Epithelial cell of prostate (primary cell): ENCODE measurements at places on chromosomes 4 and X.

- no peak for DNase-seq
Observed at GRCh38 chr4:5592272-5592671, 116.1 kb downstream of the EVC2 start.

GRCh38 chr4:39712819-39713607 is 15.1 kb downstream of the UBE2K start:
- no peak for DNase-seq

- DNase-seq = no peak
Observed at GRCh38 chr4:102172341-102172740, 172.9 kb downstream of the SLC39A8 start.

- no peak for DNase-seq
Observed at GRCh38 chr4:41678086-41678816, 70.3 kb downstream of the PHOX2B start.

- no peak for DNase-seq
Observed at GRCh38 chr4:67575232-67576058, 16.9 kb downstream of the STAP1 start.

DNA sequence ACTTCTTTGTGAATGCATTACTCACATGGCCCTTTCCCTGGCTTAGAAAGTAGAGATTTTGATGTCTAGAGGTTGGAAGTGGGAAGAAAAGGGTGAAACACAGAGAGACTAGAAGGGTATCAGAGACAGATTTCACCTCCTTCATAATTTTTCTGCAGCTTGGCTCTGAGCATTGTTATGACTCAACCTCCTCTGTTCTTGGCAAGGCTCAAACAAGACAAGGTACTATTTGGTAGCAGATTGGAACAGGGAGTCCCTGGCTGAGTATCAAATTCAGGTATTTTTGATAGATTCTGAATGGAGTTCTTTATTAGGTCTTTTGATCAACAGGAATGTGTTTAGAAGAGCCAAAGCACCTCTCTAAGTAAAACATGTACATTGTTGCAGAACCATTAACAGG is 146.3 kb upstream of the CHRDL1 start:
- DNase-seq = no peak

GRCh38 chr4:104492183-104492771 is 2.4 kb downstream of the CXXC4 start:
- DNase-seq = no peak

- no peak for DNase-seq
Observed at GRCh38 chrX:9919632-9920172, 47.5 kb upstream of the CLDN34 start.

DNA sequence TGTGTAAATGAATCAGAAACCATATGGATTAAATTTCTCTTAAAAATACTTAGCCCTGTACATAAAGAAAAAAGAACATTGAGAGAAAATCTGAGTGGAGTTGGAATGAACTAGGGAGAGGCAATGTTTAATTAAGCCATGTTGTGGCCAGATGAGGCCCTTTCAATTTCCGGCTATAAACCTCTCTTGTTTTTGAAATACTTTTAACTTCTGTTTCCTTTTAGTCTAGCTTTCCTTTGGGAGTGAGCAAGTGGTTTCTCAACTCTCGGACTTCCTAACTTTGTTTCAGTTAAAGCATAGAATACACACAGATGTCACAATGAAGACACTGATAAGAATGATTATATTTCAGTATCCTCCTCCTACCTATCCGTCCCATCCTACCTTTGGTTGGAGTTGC is 197.2 kb downstream of the ARHGAP24 start:
- no peak for DNase-seq

DNA sequence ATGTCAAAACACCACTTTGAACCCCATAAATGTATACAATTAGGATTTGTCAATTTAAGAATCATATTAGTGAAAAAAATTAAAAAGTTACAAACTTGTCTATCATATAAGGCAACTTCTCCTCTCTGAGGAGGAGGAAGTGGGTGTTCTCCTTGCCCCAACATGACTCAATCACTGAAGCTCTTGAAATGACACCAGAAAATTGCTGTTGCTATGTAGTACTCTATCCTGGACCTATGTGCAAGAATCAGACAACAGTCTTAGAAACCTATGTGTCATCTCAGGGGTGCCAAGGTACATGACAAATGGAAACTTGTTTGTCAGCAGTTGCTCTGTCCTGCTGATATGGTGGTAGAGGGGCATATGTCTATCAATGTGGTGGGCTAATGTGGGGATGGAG is 47.7 kb downstream of the HMGB3 start:
- no peak for DNase-seq

GRCh38 chrX:119758731-119759247 is 401 bp downstream of the SOWAHD start:
- no peak for DNase-seq

- DNase-seq = no peak
Observed at GRCh38 chr4:41757521-41758156, 9.1 kb upstream of the PHOX2B start.

GRCh38 chr4:83855044-83855443 is 319.1 kb downstream of the GPAT3 start:
- DNase-seq = peak; percentile 40

DNA sequence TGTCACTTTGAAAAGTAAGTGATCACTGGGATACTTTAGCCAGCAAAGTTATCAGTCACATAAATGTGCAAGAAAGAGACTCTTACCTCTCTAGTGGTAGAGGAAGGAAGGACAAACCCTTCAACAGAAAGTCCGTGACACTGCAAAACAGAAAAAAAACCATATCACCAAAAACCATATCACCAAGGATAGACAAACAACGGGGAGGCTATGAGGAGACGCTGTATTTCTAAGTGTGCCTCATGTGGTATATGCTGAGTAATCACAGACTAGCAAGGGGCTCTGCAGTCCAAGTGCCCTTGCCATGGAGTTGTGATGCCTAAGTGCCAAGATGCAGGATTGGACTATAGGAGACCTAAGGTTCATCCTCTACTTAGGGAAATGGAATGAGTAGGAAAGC is 11.5 kb upstream of the HDAC8 start:
- no peak for DNase-seq

- DNase-seq = no peak
Observed at GRCh38 chr4:69167300-69167699, 47.2 kb downstream of the UGT2B11 start.

DNA sequence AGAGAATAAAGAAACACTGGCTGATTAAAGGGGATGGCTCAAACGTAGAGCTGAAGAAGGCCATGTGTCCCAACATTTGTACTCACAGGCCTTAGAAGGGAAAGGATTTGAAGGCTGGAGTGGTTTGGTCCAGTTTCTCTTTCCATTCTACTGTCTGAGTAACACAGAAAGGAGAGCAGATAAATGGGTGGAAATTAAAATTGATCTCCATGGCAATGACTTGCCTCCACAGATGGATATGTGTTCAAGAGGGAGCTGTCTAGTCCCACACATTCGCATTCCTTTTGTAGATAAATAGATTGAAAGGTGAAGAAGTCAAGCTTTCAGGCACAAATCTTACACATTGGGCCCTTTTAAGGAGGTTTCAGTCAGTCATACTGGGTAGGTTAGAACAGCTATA is 74.6 kb downstream of the DOCK11 start:
- no peak for DNase-seq

DNA sequence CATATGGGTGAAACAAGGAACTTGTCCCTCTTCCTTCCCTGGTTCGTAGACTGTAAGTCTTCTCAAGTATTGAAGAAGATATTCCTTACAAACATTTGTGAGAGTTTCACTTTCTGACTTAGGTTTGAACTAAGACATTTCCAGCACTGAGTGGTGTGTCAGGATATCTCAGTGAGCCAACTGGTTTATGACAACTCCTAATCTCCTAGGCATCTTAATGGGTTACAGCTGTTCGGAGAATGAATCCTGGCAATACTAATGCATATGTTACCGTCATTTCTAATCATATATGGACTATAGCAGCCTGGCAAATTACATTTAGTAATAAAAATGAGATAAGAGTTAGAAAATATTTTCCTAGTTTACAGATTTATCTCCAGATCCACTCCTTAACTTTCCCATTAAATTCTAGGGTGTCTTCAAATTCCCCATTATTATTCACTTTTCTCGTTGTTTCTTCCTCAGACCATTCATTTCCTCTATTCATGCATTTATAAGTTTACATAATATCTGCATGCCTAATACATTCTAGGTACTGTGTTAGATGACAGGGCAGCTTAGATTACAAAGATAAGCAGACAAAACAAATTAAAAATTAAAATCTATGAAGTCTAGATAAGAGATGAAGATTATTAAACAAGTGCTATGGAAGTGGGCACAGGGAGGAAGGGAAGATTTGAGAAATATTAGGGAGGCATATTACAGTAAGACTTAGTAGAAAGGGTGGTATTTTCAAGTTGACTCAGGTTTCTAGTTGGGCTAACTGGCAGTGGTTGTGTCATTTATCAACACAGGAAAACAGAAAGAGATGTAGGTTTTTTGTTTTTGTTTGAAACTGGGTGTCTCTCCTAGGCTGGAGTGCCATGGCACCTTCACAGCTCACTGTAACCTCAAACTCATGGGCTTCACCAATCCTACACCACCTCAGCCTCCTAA is 173.9 kb downstream of the WDFY3 start:
- DNase-seq = no peak

- DNase-seq = no peak
Observed at GRCh38 chr4:5941601-5942000, 48.7 kb upstream of the CRMP1 start.

- DNase-seq = peak; percentile 67
Observed at GRCh38 chr4:150256841-150257730, 178.8 kb downstream of the DCLK2 start.

DNA sequence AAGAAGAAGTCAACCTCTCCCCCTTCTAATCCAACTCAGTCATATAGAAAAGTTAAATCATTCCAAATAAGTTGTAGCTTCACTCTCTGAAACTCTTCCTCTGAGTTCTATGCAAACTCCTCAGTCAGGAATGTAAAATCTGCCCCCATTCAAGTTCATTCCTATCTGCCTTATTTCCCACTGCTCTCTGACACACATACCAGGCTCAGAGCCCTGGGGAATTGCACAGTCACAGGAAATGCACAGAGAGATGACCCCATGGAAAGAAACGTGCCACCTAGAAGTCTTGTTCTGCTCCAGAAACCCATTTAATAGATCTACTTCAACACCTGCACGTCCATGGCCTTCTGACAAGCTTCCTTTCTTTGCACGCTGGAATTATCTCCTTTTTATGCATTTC is 236.0 kb upstream of the VCX3A start:
- no peak for DNase-seq

DNA sequence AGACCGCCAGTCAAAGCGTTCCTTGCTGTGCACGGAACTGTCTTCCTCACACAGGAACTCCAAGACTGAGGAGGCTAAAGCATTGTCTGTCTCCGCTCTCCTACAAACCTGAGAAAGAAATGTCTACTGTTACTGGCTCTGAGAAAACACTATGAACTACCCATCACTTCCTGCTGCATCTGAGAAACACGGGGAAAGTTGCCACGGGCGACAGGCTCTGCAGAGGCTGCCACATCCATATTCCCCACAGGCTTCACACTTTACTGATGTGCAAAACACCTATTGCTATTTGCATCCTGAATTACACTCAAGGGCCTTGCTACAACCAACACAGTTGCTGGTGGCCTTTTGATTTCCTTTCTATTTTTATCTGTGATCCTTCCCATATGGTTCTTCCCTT is 59.0 kb downstream of the AFAP1 start:
- no peak for DNase-seq

DNA sequence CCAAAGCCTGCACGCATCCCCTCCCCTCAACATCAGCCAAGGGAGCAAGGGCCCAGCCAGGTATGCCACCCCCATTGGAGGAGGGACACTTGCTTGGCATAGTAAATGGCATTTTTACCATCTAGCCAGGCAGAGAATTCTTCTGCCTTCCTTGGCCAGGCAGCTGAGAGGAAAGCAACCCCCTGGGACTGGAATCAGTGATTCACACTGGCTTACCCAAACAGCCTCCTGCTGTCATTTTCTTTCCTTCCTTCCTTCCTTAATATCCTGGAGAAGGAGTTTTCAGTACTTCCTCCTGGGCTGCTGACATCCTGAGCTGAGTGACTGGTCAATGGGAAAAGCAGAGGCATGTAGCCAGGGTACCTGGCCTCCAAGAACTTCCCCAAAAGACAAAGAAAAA is 28.6 kb upstream of the KIAA1210 start:
- DNase-seq = no peak

- no peak for DNase-seq
Observed at GRCh38 chrX:78619834-78620233, 39.3 kb downstream of the RTL3 start.

DNA sequence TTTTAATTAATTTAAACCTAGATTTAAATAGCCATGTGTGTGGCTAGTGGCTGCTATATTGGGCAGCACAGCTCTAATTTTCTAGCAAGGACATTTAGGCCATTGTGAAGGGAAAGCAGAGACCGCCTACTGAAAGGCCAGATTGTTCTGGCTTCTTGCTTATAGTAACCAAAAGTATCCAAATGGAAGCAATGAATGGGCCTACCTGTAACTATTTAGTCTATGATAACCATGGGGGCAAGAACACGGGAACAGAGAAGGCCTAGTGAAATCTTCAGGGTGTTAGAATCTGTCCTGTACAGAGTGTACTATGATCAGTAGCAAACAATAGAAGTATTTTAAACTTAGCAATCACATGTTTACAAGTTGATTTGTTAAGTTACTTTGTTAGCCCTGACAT is 16.5 kb upstream of the HPRT1 start:
- DNase-seq = no peak
